ENCODE measurements at places on chromosomes 7 and 10.

DNA sequence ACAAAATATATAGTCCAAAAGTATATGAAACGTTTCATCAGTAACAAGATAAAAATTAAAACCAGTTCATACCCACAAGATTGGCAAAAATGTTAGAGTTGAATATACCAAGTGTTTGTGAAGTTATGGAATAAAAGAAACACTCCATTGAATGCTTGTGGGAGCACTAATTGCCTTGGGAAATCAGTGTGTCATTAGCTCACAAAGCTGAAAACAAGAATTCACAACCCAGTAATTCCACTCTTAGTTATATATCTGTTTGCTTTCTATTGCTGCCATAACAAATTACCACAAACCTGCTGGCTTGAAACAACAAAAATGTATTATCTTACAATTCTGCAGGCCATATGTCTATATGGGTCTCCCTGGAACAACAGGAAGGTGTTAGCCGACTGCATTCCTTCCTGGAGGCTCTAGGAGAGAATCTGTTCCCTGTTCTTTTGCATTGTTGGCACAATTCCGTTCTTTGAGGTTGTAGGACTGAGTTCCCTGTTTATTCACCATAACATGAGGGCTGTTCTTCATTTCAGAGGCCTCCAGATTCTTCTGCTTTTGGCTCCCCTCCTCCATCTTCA, 45.7 kb downstream of the SEM1 start:
- DNase-seq: no peak

DNA sequence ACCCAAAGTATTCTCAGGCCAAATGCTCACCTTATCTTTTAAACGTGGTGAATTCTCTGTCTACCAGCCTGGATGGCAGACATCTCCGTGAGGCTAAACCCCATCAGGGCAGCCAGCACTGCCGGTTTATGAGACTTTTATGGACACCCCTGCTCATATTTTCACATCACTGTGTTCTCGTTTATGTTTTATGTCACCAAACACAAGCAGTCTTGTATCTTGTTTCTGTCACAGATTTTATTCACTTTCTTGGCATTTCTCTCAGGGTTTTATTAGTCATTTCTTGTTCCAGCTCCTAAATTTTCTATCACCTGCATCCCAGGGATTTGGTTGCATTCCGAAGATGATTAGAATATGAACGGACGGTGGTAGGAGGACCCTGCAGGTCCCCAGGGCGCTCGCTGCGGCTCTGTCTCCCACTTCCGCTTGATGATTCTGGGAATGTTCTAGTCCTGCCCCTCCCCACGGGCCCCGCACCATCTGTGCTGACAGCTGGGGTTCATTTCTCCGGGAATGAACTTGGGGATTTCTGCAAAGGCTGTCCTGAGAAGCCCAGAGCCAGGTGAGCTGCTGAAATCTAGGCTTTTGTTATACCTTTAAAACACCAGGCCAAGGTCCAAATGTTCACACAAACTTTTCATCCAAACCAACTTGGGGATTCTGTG, 217.6 kb downstream of the GFRA1 start:
- no peak for DNase-seq

GRCh38 chr7:21067216-21067615, 280.5 kb upstream of the SP8 start:
- no peak for DNase-seq

DNA sequence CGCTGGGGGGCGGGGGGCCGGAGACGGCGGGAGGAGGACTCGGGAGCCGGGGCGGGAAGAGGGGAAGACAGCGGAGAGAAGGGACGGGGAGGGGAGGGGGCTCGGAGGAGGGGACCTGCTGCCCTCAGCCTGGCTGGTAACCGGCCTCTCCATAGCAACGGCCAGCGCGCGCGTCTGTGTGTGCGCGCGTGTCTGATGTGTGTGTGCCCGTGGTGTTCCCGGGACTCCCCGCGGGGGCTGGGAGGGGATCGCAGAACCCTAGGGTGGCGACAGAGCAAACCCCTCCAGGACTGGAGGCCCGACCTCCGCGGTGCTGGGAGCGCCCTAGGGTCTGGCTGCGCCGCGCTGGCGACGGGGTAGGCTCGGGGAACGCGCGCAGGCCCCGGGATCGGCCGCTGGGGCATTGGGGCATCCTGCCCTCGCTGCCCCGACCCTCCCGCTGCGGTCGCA, 356.3 kb downstream of the DNAJB6 start:
- no peak for DNase-seq

GRCh38 chr7:117075934-117076333, 122.6 kb downstream of the ST7 start:
- no peak for DNase-seq

DNA sequence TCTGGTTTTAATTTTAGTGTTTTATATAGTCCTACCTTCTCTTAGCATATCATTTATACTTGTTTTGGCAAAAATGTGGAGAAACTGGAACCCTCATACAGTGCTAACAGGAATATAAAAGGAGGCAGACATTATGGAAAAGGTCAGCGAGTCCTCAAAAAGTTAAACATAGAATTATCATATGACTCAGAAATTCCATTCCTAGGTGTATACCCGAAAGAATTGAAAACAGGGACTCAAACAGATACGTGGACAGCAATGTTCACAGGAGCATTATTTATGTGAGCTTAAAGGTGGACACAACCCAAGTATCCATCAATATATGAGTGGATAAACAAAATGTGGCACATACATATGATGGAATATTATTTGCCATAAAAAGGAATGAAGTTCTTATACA, 51.5 kb downstream of the VAX1 start:
- no peak for DNase-seq

DNA sequence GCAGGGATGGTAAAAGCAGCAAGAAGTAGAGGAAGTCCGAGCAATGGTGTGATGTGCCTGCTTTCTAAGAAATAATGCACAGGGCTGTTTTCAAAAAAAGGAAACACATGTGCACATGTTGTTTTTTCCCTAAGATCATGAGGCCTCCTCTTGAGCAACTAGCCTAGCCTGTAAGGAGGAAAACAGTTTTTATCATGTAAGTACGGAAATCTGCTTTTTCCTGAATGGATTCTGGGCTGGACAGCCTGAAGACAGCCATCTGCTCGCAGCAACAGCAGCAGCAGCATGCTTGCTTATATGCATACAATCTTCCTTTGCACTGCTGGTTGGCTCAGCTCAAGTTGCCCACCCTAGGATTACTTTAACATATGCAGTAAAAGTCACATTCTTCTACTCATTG, 87.1 kb downstream of the HIBADH start:
- no peak for DNase-seq

GRCh38 chr10:20892796-20893195, 4.3 kb downstream of the NEBL start:
- DNase-seq: no peak

DNA sequence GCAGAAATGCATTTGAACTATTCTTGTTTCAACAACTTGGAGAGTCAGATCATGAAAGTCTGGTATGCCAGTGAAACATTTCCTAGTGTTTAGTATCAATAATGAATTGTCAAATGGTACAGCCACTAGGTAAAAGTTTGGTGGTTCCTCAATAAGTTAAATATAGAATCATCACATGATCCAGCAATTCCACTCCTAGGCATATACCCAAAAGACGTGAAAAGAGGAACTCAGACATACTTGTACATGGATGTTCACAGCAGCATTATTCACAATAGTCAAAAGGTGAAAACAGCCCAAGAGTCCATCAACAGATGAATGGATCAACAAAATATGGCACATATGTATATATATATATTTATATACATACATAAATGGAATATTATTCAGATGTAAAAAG, 67.0 kb upstream of the HPS1 start:
- no peak for DNase-seq

DNA sequence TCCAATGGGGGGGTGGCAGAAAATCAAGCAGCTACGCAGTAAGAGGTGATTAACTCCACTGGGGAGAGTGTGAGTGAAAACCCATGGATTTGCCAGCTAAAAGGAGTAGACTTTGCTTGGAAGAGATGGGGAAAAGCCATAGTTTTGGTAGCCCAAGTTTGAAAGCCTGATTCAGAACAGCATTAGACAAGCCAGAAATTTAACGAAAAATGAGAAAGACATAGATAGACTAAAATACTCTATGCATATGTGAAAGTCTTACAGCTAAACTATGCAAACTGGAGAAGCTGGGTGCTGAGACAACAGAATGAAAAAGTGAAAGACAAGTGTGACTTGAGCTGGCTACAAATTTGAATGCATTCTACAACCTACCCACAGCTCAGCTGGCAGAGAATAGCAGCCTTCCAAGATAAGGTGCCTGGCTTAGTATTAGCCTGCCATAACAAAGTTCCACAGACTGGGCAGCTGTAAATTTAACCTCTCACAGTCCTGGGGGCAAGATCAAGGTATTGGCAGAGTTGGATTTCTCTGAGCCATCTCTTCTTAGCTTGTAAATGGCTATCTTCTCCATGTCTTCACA, 156.6 kb downstream of the CDC14C start:
- DNase-seq: no peak

DNA sequence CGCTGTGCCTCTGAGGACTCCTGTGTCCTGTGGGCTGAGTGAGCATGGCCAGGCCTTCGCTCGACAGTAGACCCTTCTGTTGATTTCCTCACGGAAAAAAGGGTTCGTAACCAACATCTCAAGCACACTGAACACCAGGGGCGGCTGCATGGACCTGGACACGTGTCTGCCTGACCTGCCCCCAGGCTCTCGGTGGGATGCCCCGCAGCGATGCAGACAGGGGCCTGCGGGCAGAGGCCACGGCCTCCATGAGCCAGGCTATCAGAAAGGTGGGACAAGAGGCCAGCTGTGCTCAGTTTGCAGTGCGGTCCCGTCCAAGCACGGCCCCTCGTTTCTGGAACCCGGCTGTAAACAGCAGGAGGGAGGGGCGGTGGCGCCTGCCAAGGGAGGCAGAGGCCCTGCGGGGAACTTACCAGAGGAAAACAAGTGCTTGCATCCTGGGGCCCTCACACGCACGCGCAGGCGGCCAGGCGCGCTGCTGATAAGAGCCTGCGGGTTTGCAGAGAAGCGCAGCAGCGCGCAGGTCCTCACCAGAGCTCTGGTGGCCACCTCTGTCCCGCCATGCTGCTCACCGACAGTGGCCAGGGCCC, 10.6 kb downstream of the GPR146 start:
- DNase-seq: no peak

GRCh38 chr7:8963722-8964121, 530.3 kb downstream of the NXPH1 start:
- no peak for DNase-seq
